ENCODE measurements at places on chromosomes 13 and 19.

GRCh38 chr19:1699386-1699785 lies 47.0 kb upstream of the TCF3 start:
- no peak for DNase-seq

- no peak for DNase-seq
Observed at GRCh38 chr13:102970542-102970941, 95.7 kb downstream of the SLC10A2 start.

DNA sequence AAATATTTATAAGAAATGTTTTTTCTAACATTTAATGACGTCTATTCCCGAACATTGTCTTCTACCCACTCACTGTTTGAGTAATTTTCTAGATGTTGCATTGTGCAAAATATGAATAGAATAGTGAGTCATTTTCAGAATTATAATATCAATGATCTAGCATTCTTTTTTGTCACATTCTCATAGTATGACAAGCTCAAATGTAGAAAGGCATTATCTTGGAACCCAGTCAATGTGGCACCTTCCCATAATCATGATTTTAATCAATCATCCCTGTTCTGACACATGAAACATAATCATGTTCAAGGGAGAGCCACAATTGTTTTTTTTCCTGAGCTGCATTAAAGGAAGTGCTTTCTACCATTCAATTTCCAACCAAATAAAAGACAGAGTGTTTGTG lies 265.8 kb downstream of the OXGR1 start:
- no peak for DNase-seq

GRCh38 chr19:8307965-8308866 lies at the start of gene CD320:
TSS of gene CD320 (minus strand) at chr19:8308358. CDS start at chr19:8308290, 68 bp downstream.
- DNase-seq = peak; percentile 91

- DNase-seq = no peak
Observed at GRCh38 chr13:55516610-55517009, 1624.1 kb upstream of the PRR20A start.

- no peak for DNase-seq
Observed at GRCh38 chr13:111227405-111227804, 93.0 kb upstream of the TEX29 start.

GRCh38 chr19:2944403-2944774 lies 382 bp downstream of the ZNF77 start:
- no peak for DNase-seq
